Stimulated activated CD8-positive, alpha-beta memory T cell treated with anti-CD3 and anti-CD28 coated beads, Interleukin-4, amount 100 ng/mL, for 1 hour (primary cell): ENCODE measurements at places on chromosomes 2 and 18.

DNA sequence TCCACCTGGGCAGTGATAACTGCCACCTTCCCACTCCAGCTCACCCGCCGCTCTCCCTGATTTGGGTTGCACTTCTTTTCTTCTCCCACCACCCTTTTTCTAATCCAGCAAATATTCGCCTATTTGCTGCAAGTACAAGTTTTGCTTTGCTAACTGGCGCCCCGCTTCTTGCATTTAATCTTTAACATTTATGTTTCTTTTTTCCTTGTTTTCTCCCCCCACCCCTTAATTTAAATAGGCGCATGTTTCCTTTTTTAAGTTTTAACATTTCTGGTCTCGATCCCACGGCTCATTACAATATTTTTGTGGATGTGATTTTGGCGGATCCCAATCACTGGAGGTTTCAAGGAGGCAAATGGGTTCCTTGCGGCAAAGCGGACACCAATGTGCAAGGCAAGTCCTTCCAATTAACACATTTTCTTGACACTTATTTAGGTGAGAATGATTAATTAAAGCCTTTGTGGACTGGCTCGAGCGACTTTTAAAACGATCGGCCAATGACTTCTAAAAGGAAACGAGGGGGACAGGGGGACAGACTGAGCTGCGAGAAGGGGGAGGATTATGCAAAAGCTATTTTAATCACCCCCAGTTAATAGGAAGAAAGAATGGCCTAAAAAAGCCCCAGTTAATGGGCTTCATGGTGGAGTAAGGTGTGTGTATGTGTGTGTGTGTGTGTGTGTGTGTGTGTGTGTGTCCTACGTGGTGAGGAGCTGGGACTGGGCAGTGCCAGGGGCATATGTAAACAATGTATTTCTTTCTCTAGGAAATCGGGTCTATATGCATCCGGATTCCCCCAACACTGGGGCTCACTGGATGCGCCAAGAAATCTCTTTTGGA lies 1.6 kb downstream of the TBR1 start:
- DNase-seq: no peak

DNA sequence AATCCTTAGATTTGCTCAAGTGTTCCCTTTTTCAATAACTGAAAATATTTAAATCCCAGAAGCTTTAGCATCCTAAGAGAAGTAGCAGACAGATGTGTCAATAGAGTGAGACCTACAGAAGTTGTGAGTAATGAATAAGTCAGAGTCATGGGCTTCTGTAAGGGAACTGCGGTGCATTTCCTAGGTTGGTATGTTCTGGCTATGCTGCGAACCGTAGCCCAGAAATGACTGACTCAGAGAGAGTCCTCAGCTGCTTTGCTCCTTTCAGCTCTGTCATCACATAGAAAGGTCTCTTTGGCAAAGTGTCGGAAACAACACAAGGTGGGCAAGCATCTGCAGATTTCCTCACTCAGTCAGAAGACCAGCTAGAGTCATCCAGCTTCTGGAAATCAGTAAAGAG lies 297.1 kb downstream of the ARHGAP15 start:
- no peak for DNase-seq

GRCh38 chr18:44096016-44096415 lies 584.7 kb upstream of the SETBP1 start:
- no peak for DNase-seq

- no peak for DNase-seq
Observed at GRCh38 chr18:78722386-78722785, 257.2 kb upstream of the SALL3 start.

DNA sequence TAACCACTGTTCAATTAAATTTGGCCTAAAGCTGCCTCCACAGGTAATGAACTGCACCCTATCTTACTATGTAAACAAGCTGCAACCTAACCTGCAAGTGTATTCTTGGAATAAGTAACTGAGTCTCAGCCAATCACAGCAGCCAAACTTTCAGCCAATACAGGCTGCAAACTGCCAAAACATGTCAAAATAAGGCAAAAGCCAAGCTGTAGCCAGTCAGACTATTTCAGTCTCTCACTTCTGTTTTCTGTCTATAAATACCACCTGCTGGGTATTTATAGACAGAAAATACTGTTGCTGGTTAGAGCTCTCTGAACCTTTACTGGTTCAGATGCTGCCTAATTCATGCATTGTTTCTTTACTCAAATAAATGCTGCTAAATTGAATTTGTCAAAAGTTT lies 14.3 kb downstream of the C2orf76 start:
- DNase-seq: no peak

DNA sequence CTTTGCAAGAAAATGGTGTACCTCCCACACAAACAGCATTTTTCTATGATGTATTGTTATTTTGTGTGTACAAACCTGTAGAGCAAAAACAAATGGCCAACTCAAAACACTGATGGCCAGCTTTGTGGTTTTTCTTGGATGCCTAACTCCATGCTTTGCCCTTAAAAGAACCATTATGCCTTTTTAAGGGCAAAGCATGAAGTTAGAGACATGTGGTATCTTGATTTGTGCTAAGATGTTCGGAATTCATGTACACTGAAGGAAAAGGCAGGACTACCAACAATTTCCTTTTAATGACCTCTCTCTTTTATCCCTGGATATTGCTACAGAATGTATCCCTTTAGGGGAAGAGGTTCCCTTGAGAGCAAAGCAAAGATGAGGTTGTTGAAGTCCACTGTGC lies 273.6 kb downstream of the SCG2 start:
- no peak for DNase-seq

DNA sequence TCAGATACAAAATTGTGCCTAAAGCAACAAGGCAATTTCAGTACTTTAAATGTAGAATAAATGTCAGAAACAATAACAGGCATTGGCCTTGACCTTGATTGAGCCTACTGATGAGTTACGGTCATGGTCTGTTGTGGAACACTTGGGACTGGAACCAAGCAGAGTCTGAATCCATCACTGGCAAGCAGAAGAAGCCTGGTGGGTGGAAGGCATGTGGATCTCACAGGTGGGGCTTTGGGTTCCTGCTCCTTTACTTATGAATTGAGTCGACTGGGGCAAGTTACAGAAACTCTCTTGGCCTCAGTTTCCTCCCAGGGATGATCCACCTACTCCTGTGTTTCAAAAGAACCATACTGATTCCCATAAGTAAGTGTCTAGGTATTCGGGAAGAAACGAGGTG lies 102.3 kb downstream of the KCNF1 start:
- no peak for DNase-seq

- DNase-seq: no peak
Observed at GRCh38 chr2:181076658-181077057, 96.3 kb downstream of the UBE2E3 start.

DNA sequence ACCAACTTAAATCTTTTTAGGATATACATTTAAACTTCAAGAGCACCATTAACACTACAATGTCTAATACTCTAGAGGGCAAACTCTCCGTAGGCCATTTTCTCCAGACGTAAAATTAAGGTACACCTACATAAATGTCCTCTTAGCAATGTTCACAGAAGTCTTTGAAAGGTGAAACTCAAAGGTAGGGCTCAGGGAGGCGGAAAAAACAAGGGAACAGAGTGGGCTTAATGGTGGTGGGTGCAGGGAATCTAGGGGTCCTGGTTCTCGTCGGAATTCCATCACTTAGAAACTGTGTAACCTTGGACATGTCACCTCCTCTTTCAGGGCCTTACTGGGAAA lies 668 bp downstream of the NFU1 start:
- no peak for DNase-seq

- DNase-seq: no peak
Observed at GRCh38 chr2:80395251-80395650, 90.7 kb upstream of the LRRTM1 start.

GRCh38 chr2:61463769-61464475 lies 7.0 kb downstream of the USP34 start:
- DNase-seq: no peak

DNA sequence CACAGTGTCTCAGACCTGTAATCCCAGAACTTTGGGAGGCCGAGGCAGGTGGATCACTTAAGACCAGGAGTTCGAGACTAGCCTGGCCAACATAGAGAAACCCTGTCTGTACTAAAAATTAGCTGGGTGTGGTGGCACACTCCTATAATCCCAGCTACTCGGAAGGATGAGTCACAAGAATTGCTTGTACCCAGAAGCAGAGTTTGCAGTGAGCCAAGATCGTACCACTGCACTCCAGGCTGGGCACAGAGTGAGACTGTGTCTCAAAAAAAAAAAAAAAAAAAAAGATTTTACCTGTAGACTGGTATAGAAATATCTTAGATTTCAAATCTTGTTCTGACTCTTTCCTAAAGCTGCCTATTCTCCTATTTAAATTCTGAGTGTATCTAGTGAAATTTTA lies 7.2 kb upstream of the KLHL29 start:
- DNase-seq: no peak

- no peak for DNase-seq
Observed at GRCh38 chr2:36266536-36267121, 88.9 kb upstream of the CRIM1 start.

GRCh38 chr2:54417577-54417976 lies 38.5 kb upstream of the SPTBN1 start:
- DNase-seq: no peak

GRCh38 chr2:231334179-231334930 lies 61.2 kb upstream of the B3GNT7 start:
- DNase-seq: no peak

GRCh38 chr2:207188626-207189419 lies 23.1 kb upstream of the KLF7 start:
- no peak for DNase-seq

DNA sequence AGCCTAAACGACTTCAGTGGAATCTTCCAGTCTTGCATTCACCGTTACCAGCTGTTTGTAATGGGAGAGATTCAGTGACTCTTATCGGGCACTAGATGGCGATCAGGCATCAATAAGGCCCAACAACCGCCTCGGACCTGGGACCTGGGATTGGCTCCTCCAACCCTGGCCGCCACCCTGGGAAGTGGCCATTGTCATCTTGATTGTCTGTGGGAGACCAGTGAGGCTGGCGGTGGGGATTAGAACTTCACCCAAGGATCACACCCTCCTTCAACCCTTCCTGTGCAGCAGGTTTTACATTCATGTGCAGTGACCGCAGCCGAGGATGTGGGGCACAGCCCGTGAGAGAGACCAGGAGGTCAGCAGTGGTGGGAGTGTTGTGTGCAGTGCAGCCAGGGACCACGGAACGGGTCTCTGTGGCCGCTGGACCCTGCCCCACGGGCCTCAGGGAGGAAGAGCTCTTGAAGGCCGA lies 85.3 kb downstream of the SPP2 start:
- DNase-seq: no peak
